ENCODE measurements at places on chromosomes 4 and X. TPM values are rescaled to one million over a fixed set of nuclear protein-coding genes. Genes with fewer than 3 reads are reported as not detected.

GRCh38 chrX:45758319-45758718, 557.6 kb upstream of the DIPK2B start:
- H3K36me3 ChIP-seq = no peaks in the 10 kb centered on the region
- DNase-seq = peak; percentile 39
- no peaks in the 10 kb centered on the region for H3K4me1 ChIP-seq
- H3K27ac ChIP-seq = no peak overlapping the region

GRCh38 chrX:9878146-9878820, 88.9 kb upstream of the CLDN34 start:
- H3K27me3 ChIP-seq = peaks cover 45% of the 10 kb centered on the region
- no peak overlapping the region for H3K4me3 ChIP-seq
- DNase-seq = no peak
- H3K4me1 ChIP-seq = no peaks in the 10 kb centered on the region
- no peak overlapping the region for H3K27ac ChIP-seq
- H3K36me3 ChIP-seq = no peaks in the 10 kb centered on the region

DNA sequence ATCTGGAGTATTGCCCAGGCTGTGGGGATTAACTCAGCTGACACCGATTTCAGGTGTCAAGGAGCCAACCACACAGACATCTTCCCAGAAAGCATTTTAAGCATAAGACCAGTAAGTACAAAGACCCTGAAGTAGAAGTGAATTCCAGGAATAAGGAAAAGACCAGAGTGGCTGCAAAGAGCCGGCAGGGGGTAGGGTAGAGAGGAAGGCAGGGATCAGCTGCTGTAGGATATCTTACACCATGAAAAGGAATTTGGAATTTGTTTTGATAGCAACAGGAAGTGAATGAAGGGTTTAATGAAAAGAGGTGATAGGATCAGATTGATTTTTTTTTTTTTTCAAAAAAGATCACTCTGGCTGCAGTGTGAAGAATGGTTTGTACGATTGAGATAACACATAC, 113.6 kb upstream of the PPARGC1A start:
- H3K27ac ChIP-seq = no peak overlapping the region
- DNase-seq = no peak
- no peaks in the 10 kb centered on the region for H3K4me1 ChIP-seq
- no peak overlapping the region for H3K4me3 ChIP-seq
- no peaks in the 10 kb centered on the region for H3K36me3 ChIP-seq
- H3K27me3 ChIP-seq = no peaks in the 10 kb centered on the region

- H3K27me3 ChIP-seq = no peaks in the 10 kb centered on the region
- H3K27ac ChIP-seq = no peak overlapping the region
- H3K36me3 ChIP-seq = no peaks in the 10 kb centered on the region
- DNase-seq = no peak
Observed at GRCh38 chr4:104394406-104395167, 100.1 kb downstream of the CXXC4 start.

DNA sequence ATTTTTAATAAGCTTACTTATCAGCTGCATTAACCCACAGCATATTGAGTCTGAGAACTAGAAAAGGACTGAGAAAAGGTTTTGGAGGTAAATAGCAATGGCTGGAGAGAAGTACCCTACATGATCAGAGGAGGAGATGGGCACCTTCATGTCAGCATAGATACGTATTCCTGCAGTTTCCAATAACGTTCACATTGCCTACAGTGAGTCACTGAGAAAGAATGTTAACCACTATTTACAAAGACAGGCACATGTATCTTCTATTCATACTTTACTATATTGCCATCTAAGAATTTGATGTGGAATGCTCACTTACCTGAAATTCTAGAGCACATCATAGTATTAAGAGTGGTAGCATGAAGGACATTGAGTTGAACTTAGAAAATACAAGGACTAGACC, 92.5 kb downstream of the TLL1 start:
- H3K4me1 ChIP-seq = no peaks in the 10 kb centered on the region
- no peaks in the 10 kb centered on the region for H3K36me3 ChIP-seq
- no peak overlapping the region for H3K27ac ChIP-seq
- H3K4me3 ChIP-seq = no peak overlapping the region

GRCh38 chr4:137794764-137795254, 262.5 kb upstream of the PCDH18 start:
- H3K36me3 ChIP-seq = no peaks in the 10 kb centered on the region
- H3K4me1 ChIP-seq = peaks cover 7% of the 10 kb centered on the region
- DNase-seq = peak; percentile 85
- H3K27ac ChIP-seq = peak overlapping the region; percentile 54
- no peaks in the 10 kb centered on the region for H3K27me3 ChIP-seq

GRCh38 chr4:3079694-3080123, 5.2 kb downstream of the HTT start:
- H3K4me1 ChIP-seq = peaks cover 5% of the 10 kb centered on the region
- no peak for DNase-seq
- H3K36me3 ChIP-seq = no peaks in the 10 kb centered on the region
- no peak overlapping the region for H3K4me3 ChIP-seq

DNA sequence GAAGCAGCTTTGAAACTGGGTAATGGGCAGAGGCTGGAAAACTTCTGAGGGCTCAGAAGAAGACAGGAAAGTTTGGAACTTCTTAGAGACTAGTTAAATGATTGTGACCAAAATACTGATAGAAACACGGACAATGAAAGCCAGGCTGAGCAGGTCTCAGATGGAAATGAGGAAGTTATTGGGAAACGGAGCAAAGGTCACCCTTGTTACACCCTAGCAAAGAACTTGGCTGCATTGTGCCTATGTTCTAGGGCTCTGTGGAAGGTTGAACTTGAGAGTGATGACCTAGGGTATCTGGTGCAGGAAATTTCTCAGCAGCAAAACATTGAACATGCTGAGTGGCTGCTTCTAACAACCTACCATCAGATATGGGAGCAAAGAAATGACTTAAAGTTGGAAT, 50.8 kb upstream of the FBXW7 start:
- no peaks in the 10 kb centered on the region for H3K36me3 ChIP-seq
- H3K27ac ChIP-seq = no peak overlapping the region
- peaks cover 3% of the 10 kb centered on the region for H3K27me3 ChIP-seq
- no peak for DNase-seq
- peaks cover 14% of the 10 kb centered on the region for H3K4me1 ChIP-seq

DNA sequence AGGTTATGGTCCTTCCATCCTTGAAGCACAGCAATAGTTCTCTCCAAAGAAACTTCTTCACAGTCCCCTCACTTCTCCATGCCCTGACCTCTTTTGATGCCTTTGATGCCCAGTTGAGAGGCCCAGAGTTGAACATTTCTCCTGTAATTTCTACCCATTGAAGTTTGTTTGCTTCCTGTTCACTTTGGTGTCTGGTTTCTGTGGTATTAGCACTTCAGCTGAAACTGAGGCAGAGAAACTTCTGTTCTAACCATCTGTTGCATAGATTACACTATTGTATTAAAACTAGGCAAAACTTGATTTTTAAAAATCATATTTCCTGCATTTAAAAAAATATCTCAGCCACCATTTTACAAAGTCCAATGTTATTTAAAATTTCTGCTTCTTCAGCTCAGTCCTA, 89.8 kb upstream of the ADGRG2 start:
- H3K36me3 ChIP-seq = no peaks in the 10 kb centered on the region
- no peak overlapping the region for H3K27ac ChIP-seq
- no peak for DNase-seq

- no peaks in the 10 kb centered on the region for H3K27me3 ChIP-seq
- H3K27ac ChIP-seq = no peak overlapping the region
- DNase-seq = no peak
- no peaks in the 10 kb centered on the region for H3K4me1 ChIP-seq
- no peak overlapping the region for H3K4me3 ChIP-seq
Observed at GRCh38 chr4:107213410-107213809, 177.3 kb upstream of the DKK2 start.

DNA sequence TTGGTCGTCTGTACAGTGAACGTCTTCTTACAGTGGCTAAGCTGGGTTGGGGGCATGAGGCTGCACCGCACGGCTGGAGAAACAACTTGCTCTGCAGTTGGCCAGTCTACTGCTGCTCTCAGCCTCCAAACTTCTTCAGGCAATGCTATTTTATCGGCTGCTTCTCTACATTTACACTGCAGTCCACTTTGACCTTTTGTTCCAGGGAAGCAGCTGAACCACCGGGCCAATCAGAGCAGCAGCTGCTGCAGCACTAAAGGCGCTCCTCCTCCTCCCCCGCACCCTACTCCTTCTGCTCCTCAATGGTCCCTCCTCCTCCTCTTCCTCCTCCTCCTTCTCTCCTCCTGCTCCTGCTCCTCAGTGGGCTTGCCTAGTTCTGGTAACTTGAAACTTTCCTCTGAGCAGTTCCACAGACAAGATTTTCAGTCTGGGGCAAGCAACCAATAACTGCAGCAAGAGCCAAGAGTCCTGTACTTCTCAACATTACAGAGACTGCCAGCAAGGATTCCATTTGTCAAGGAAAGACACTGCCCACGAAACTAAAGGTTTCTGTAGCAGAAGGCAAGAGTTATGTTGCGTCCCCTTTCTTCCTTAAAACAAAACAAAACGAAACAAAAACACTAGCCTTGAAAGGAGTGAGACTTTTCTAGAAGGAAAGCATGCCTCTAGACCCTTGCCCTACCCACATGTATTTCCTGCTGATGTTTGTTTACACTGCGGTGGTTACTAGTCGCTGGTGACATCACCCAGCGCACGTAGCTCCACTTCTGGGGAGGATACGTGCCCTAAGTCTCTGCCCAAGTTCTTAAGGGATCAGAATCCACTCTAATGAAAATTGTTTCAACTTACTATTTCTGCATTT, 125.7 kb upstream of the NAP1L5 start:
- peaks cover 4% of the 10 kb centered on the region for H3K4me1 ChIP-seq
- H3K27me3 ChIP-seq = no peaks in the 10 kb centered on the region
- no peaks in the 10 kb centered on the region for H3K36me3 ChIP-seq
- peak overlapping the region; percentile 56 for H3K4me3 ChIP-seq
- peak overlapping the region; percentile 98 for H3K27ac ChIP-seq
- peak; percentile 99 for DNase-seq

DNA sequence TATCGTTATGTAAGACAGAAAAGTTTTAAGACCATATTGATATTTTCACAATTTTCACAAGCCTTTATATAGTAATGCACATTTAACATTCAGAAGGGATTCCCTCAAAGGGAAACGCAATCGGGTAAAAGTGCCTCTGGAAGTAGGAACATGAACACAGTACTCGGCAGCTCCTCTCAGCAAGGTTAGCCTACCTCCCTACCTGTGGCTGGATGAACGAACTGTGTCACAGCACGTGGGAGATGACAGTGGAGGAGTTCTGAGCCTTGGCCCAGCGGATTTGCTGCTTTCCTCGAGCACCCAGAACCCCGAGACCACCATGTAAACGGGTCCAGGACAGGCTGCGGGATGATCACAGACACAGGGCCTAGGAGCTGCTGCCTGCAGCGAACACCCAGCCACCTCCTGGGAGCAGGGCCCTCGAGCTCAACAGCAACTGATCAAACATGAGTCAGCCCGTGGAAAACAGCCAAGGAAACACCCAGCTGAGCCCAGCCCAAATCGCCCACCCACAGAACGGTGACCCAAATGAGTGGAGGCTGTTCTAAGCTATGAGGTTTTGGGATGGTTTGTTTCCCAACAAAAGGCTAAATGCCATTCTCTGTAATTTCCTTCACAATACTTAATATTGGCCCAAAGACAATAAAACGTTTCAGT, 30.4 kb downstream of the FAT1 start:
- no peak for DNase-seq
- peaks cover 5% of the 10 kb centered on the region for H3K36me3 ChIP-seq
- no peak overlapping the region for H3K27ac ChIP-seq
- no peaks in the 10 kb centered on the region for H3K4me1 ChIP-seq

DNA sequence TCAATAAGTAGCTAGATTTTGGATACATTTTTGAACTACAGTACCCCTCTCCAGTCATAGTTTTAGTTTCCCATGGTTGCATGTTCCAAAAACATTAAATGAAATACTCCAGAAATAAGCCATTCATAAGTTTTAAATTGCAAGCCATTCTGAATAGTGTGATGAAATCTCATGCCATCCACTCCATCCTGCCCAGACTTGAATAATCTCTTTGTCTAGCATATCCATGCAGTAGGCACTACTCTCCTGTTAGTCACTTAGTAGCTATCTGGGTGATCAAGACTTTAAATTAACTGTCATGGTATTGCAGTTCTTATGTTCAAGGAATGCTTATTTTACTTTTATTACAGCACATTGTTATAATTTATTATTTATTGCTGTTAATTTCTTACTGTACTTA, 237.4 kb downstream of the SPANXN1 start:
- no peaks in the 10 kb centered on the region for H3K27me3 ChIP-seq
- no peak overlapping the region for H3K4me3 ChIP-seq

- no peak for DNase-seq
- peaks cover 5% of the 10 kb centered on the region for H3K27me3 ChIP-seq
- H3K4me3 ChIP-seq = no peak overlapping the region
Observed at GRCh38 chrX:115183980-115184379, 5.2 kb upstream of the RBMXL3 start.

- H3K4me1 ChIP-seq = no peaks in the 10 kb centered on the region
- no peaks in the 10 kb centered on the region for H3K27me3 ChIP-seq
- DNase-seq = peak; percentile 7
- no peak overlapping the region for H3K4me3 ChIP-seq
- no peak overlapping the region for H3K27ac ChIP-seq
Observed at GRCh38 chrX:31500921-31501320, 429.1 kb upstream of the FTHL17 start.

GRCh38 chrX:154358011-154358410, 16.4 kb downstream of the FLNA start:
- H3K27ac ChIP-seq = no peak overlapping the region
- no peaks in the 10 kb centered on the region for H3K27me3 ChIP-seq

DNA sequence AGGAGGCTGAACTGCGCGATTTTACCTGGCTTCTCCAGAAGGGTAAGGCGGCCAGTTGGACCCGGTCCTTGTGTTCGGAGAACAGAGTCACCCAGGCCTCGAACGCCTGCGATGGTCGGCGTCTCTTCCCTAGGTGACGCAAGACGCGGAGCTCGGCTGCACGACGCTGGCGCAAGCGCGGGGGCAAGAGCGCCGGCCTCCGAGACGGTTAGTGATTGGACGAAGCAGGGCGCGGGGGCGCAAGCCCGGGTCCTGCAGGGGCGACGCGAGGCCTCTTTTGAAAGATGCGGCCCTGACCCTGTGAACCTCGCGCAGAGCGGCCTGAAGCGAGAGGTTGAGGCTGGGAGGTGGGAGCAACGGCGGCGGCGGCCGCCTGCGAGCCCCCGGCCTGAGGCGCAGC, 428 bp downstream of the ADAD1 start:
- no peak overlapping the region for H3K27ac ChIP-seq
- no peaks in the 10 kb centered on the region for H3K27me3 ChIP-seq
- no peak overlapping the region for H3K4me3 ChIP-seq
- no peaks in the 10 kb centered on the region for H3K36me3 ChIP-seq
- no peak for DNase-seq

GRCh38 chr4:74057588-74057987, 19.1 kb upstream of the CXCL3 start:
- H3K4me3 ChIP-seq = no peak overlapping the region
- no peak overlapping the region for H3K27ac ChIP-seq
- no peak for DNase-seq
- H3K36me3 ChIP-seq = no peaks in the 10 kb centered on the region
- H3K27me3 ChIP-seq = no peaks in the 10 kb centered on the region

- H3K4me1 ChIP-seq = peaks cover 67% of the 10 kb centered on the region
- no peak for DNase-seq
- peak overlapping the region; percentile 33 for H3K27ac ChIP-seq
- H3K27me3 ChIP-seq = no peaks in the 10 kb centered on the region
Observed at GRCh38 chr4:10108391-10108790, 8.2 kb downstream of the WDR1 start.

- H3K27me3 ChIP-seq = no peaks in the 10 kb centered on the region
- peaks cover 4% of the 10 kb centered on the region for H3K4me1 ChIP-seq
- peak overlapping the region; percentile 54 for H3K27ac ChIP-seq
- peaks cover 13% of the 10 kb centered on the region for H3K36me3 ChIP-seq
Observed at GRCh38 chr4:38094419-38094818, 134.2 kb downstream of the PTTG2 start.

Gene MTMR8
- total RNA-seq = 2.0 TPM

Gene MTTP
- total RNA-seq = 0.40 TPM

Gene BRS3
- not detected for total RNA-seq

Gene ASB12
- 9.5 TPM for total RNA-seq

Gene CCSER1
- total RNA-seq = 0.75 TPM

Gene PNCK
- total RNA-seq = 3.5 TPM

Gene GPAT3
- total RNA-seq = 16.3 TPM

Data from muscle of leg (tissue), 16 donors.